Myocyte (in vitro differentiated cells): ENCODE measurements at places on chromosomes 7 and 10.

GRCh38 chr10:88491314-88491713 is 91.8 kb downstream of the RNLS start:
- DNase-seq = no peak

GRCh38 chr7:106049139-106049752 is 62.9 kb downstream of the SYPL1 start:
- DNase-seq = no peak

DNA sequence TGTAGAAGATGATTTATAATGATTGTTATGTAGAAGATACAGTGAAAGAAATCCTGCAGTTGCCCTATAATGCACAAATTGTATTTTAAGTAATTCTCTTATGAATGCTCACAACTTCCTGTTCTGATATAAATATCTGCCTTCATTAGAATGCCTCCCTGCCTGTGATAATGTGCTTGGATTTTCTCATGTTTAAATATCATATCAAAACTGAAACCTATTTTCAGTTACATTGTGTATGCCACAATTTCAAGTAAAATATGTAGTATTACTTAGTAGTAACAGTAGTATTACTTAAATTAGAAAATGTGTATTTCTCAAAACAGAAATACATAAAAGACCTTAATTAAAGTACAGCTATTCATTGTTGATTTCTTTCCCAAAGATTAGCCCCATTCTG is 41.1 kb upstream of the TFEC start:
- no peak for DNase-seq

DNA sequence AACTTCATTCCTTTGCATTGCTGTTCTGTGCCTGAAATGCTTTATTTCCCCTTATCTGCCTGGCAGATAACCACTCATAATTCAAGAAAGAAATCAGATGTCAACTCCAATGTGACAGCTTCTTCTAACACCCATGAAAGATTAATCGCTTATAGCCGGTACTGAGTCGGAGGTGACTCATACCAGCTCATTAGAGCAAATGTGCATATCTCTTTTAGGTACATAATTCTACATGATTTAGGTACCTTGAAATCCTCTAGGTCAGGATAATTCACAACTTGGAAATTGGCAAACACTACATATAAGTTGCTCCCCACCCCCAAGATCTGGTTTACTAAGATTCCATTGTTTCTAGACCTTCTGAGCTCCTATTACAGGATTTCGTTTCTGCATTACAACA is 554.4 kb upstream of the SORCS1 start:
- DNase-seq = no peak

- DNase-seq = peak; percentile 88
Measured at GRCh38 chr7:7681191-7681935, 37.0 kb downstream of the RPA3 start.

DNA sequence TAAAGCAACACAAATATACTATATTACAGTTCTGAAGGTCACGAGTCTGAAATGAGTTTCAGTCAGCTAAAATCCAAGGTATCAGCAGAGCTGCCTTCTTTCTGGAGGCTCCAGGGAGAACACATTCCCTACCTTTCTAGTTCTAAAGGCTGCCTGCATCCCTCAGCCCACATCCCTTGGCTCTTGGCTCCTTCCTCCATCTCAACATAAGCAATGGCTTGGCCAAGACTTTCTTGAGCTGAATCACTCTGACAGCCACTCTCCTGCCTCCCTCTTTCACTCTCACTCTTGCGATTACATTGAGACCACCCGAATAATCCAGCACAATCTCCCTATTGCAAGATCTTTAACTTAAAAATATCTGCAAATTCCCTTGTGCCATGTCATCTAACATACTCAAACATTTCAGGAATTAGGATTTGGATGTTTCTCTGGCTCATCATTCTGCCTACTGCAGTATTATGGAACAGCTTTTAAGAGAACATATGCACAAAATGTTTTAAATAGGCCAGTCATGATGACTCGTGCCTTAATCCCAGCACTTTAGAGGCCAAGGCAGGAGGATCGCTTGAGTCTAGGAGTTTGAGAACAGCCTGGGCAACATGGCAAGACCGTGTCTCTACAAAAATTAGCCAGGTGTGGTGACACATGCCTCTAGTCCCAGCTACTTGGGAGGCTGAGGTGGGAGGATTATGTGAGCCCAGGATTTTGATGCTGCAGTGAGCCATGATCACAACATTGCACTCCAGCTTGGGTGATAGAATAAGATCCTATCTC is 144.2 kb upstream of the VSTM2A start:
- DNase-seq = no peak

GRCh38 chr7:121140790-121141189 is 152.3 kb downstream of the CPED1 start:
- DNase-seq = no peak
